Mesangial cell (primary cell): ENCODE measurements at places on chromosomes 12 and 14. TPM values are rescaled to one million over a fixed set of nuclear protein-coding genes. Genes with fewer than 3 reads are reported as not detected.

The SLC17A8 gene
- total RNA-seq: not detected in 2 replicates

The GYS2 gene
- total RNA-seq: not detected in 2 replicates

The ST8SIA1 gene
- total RNA-seq: 0.13 and 0.16 TPM in 2 replicates

The VRTN gene
- not detected in 2 replicates for total RNA-seq

The ANP32D gene
- not detected in 2 replicates for total RNA-seq

The PLA2G1B gene
- not detected in 2 replicates for total RNA-seq

The KCNJ8 gene
- total RNA-seq: 0.81 and 4.6 TPM in 2 replicates

The NTF3 gene
- total RNA-seq: 0.16 and 0.25 TPM in 2 replicates

The TMEM52B gene
- total RNA-seq: 1.3 TPM in 1 of 2 replicates, not detected in the other

The PGAM5 gene
- 33.0 and 67.1 TPM in 2 replicates for total RNA-seq
